Mesothelial cell of epicardium (in vitro differentiated cells): ENCODE measurements at places on chromosomes 1 and 21. TPM values are rescaled to one million over a fixed set of nuclear protein-coding genes. Genes with fewer than 3 reads are reported as not detected.

Gene RIIAD1
- total RNA-seq: not detected in 3 replicates

Gene TGFB2
- 45.3 to 51.0 TPM (median 50.6 TPM) in 3 replicates for total RNA-seq

Gene TEX38
- 0.42 to 0.57 TPM (median 0.49 TPM) in 3 replicates for total RNA-seq

DNA sequence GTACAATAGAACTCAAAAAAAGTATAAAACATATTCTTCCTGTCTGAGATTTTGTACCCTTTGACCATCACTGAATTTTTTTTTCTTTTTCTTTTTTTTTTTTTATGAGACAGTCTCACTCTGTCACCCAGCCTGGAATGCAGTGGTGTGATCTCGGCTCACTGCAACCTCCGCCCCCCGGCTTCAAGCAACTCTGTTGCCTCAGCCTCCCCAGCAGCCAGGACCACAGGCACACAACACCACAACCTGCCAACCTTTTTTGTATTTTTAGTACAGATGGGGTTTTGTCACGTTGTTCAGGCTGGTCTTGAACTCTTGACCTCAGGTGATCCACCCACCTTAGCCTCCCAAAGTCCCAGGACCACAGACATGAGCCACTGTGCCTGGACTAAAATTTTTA lies 10.4 kb downstream of the SDCCAG8 start:
- H3K4me1 ChIP-seq: peaks cover 57% of the 10 kb centered on the region
- H3K4me3 ChIP-seq: no peak overlapping the region
- no peak overlapping the region for H3K27ac ChIP-seq

GRCh38 chr1:231985296-231986023 lies 358.9 kb downstream of the DISC1 start:
- peaks cover 20% of the 10 kb centered on the region for H3K4me1 ChIP-seq
- H3K36me3 ChIP-seq: no peaks in the 10 kb centered on the region
- no peak overlapping the region for H3K4me3 ChIP-seq
- H3K27me3 ChIP-seq: no peaks in the 10 kb centered on the region
- no peak overlapping the region for H3K27ac ChIP-seq
